ENCODE measurements at places on chromosomes 7 and 10.

GRCh38 chr7:32044739-32045138, 25.5 kb downstream of the PDE1C start:
- DNase-seq, result no peak

DNA sequence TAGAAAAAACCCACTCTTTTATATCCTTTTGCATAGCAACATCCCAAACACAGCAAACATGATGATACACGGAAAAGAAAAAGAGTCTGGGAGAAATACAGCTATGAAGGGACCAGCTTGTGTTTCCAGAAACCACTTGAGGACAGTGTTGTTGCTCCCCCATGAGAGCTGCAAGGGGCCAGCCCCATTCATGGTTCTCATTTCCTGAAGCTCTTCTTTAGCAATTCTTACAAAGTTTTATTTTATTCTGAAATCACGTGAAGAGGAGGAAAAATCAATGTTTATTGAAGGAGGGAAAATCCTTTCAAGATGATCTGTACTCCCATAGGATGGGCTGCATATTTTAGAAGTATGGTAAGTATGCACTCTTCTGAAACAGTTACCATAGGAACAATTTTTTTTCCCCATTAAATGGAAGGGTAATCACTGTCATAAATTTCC, 17.5 kb upstream of the PRTFDC1 start:
- DNase-seq, result no peak

GRCh38 chr10:667096-667495, 22.4 kb downstream of the DIP2C start:
- no peak for DNase-seq

- no peak for DNase-seq
These were observed 253.5 kb downstream of the NSUN6 start for GRCh38 chr10:18397906-18398305.

GRCh38 chr7:29319719-29320521, 125.3 kb downstream of the CHN2 start:
- DNase-seq, result no peak

DNA sequence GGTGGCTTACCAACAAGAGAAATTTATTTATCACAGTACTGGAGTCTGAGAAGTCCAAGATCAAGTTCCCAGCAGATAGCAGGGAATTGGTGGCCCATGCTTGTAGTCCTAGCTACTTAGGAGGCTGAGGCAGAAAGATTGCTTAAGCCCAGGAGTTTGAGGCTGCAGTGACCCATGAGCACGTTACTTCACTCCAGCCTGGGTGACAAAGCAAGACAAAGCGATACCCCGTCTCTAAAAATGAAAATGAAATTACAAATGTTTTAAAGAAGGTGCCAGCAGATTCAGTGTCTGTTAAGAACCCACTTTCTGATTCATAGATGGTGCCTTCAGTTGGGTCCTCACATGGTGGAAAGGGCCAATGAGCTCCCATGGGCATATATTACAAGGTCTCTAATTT, 20.6 kb upstream of the ARHGAP12 start:
- no peak for DNase-seq

DNA sequence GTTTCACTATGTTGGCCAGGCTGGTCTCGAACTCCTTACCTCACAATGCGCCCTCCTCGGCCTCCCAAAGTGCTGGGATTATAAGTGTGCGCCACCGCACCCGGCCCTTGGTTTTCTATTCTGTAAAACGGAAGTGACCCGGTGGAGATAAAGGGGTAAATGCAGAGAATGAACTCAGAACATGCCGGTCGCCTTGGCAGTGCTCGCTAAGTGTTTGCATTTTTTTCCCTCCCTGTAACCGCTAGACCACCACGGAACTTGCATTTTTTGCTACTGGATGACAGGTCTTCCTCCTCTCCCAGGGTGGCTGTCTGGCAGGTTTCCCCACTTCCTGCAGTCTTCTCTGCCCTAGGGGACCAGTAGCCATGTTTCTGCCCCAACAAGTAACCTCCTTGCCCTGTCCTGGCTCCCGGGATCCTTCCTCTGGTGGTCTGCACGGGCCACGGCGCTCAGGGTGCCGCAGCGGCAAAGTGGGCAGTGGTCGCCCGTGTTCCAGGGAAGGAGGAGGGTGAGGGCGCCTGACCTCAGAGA, 18.8 kb upstream of the GNA12 start:
- no peak for DNase-seq

DNA sequence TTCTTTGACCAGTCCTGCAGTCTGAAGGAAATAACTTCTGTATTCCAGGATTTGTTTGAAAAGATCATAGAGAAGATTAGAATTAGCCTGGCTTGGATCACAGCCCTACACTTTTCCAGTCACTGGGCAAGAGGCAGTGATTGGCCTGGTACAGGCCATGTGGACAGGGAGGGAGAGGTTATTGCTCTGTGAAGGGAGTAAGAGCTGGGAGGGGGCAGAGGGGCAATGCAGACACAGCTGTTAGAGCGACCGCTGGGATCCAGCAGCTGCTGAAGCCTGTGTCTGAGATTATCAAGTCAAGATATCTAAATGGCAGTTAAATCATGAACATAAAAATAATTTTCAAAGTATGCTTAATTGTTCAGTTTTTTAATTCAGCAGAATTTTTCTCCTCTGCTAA, 257.3 kb downstream of the SDK1 start:
- DNase-seq, result no peak

DNA sequence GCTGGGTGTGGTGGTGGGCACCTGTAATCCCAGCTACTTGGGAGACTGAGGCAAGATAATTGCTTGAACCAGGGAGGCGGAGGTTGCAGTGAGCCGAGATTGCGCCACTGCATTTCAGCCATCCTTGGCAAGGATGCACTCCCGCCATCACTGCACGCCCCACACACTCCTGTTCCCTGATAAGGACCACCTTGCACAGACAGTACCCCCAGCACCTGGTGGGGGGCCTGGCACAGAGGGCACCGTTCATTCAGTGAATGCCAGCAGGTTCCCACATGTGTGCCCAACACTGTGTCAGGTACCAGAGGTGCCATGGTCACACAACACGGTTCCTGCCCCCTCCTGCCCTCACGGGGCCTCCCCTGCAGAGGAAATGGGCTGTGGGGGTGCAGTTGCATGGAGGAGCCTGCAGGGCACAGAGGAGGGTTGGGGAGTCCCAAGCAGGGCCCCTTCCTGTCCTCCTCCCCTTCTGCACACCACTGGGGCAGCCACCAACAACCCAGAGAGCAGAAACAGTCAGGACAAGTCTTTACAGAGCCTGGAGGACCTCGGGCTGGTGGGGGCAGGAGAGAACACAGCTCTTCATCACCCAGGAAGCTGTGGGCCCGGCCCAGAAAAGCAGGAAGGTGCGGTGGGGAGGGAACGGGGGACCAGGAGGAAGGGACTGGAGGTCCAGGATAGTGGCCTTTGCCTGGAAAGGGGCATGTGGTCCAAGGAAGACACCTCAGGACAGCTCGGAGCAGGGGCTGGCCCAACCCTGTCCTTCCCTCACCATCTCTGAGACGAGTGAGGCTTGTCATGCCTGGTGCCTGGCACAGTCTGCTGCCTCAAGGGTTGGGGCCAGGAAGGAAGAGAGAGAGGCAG, 7.1 kb downstream of the CRYGN start:
- no peak for DNase-seq

DNA sequence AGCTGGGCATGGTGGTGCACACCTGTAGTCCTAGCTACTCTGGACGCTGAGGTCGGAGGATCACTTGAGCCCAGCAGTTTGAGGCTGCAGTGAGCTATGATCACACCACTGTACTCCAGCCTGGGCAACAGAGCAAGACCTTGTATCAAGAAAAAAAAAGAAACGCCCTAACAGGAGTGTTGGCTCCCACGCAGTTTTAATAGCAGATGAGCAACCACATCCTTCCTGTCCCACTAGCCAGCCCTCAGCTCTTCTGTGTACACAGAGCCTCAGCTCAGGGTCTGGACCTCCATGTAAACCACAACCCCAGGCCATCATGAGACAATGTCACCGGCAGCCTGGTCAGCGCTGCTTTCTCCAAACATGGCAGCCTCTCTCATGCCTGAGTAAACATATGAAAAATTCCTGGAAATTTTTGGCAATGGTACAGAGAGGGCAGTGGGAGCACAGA, 108.2 kb downstream of the PIP4K2A start:
- no peak for DNase-seq

- DNase-seq, result no peak
These were observed 82.3 kb downstream of the HTR7 start for GRCh38 chr10:90775351-90776028.

GRCh38 chr7:39624935-39625694, 1.7 kb downstream of the RALA start:
- DNase-seq, result no peak

- no peak for DNase-seq
These were observed 30.6 kb downstream of the RASGEF1A start for GRCh38 chr10:43236176-43236850.

GRCh38 chr7:96344236-96344635, 22.3 kb upstream of the SLC25A13 start:
- no peak for DNase-seq

- DNase-seq, result no peak
These were observed 390.3 kb downstream of the KCNMA1 start for GRCh38 chr10:77247031-77247990.

DNA sequence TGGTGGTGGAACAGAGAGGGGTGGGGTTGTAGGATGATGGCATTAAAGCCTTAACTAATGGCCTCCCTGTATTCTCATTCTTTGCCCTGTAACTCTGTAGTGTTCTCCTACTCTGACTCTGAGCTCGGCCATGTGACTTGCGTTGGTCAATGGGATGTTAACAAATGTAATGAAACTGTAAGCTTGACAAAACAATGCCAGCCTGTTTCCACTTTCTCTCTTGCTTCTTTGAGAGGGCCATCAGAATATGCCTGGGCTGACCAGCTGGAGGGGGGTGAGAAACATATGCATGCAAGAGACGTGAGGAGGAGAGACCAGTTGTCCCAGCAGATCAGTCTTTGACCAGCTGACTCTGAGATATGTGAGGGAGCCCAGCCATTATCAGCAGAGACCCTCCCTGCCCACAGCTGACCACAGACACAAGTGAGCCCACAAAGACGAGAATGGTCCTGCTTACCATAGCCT, 100.6 kb downstream of the ICA1 start:
- no peak for DNase-seq

GRCh38 chr7:75599244-75599781, 107.2 kb downstream of the SPDYE5 start:
- no peak for DNase-seq

DNA sequence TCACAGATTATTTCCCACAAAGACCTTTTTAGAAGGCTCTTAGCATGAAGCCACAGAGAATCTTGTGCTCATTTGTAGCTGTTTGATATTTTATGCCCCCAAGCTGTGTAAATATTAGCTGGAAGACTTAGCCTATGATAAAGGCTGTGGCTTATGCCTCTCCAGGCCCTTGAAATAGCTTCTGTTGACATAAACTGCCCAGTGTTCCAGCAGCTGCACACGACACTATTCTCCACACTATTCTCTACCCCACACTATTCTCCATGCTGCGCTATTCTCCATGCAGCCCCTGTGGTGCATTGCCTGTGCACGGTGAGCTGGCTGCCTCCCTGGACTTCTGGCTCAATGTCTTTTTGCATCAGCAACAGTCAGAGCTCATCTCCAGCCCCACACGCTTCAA, 13.1 kb downstream of the DDC start:
- no peak for DNase-seq

GRCh38 chr7:35463751-35464150, 209.9 kb upstream of the TBX20 start:
- no peak for DNase-seq

DNA sequence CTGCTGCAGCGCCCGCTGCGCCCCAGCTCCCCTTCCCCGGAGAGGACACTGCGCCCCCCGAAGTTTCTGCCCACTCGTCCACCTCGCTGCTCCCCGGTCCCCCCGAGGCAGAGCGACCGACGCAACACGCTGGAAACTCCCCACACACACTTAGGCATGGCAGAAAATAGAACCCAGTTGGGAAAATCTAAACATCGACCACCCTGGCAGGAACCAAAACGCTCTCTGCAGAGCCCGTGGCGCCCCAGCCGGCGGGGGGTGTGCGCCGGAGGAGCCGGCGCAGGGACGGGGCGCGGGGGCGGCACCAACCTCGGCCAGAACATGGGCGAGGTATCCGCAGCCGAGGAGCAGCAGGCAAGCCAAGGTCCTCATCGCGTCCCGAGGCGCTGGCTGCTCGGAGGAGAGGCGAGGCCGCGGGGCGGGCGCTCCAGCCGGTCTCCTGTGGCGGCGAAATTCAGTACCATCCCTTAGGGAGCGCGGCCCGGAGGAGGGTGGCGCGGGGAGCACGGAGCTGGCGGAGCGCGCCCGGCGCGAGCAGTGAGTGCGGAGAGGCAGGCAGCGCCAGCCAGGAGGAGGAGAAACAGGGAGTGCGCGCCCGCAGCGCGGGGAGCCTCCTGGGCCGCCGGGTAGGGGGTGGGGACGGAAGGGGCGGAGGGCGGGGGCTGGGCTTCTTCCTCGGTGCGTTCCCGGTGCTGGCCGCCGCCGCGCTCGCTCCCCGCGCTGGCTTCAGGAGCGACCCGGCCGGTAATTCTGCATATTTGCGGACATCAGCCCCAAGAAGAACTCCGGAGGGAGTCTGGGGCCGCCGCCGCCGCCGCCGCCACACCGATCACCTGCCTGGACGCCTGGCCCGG, 789 bp downstream of the PDGFA start:
- DNase-seq, result no peak

DNA sequence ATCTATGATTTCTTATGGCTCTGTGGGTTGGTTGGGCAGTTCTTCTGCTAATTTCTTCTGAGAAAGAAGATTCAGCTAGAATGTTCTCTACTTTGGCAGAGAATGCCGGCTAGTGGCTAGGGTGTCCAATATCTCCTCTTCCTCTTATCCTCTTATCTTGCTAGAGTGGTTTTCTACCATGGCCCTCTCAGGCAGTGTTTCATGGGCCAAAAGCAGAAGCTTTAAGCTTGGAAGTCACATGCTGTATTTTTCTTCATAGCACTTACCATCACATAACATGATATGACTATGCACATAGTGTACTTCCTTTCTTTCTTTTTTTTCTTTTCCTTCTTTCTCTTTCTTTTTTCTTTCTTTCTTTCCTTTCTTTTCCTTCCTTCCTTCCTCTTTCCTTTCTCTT, 140.0 kb downstream of the ITGB8 start:
- no peak for DNase-seq

DNA sequence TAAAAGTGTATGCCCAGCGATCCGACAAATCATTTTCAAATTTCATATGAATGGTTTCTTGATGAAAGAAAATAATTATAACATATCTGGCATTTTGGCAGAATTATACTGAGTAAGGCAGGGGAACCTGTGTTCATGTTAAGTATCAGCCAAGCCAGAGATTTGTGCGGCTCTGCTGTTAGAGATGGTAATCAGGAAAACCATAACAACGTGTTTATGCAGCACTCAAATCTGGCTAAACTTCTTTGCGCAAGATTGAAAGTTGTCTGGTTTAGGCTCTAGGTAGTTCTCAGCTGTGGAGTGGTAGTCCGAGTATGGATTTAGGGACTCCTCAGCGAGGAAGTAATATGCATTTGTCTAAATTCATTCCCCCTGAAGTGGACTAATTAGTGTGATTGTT, 8.9 kb upstream of the CTBP2 start:
- no peak for DNase-seq

DNA sequence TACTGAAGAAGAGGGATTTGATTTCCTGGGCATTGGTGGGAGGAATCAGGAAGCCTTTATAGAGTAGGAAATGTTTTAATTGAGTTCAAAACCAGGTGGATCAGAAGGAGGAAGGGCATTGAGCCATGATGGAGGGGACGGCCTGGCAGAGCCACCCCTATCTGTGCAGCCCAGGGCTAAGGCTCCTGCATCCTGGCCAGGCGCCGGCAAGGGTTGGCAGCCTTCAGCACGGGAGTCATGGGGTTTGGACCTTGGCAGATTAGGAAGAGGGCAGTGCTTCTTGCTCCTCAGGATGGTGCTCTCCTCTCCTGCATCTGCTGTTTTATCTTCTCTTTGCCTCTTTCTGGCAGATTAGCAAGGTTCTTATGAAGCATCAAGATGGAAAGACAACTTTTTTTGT, 12.5 kb downstream of the ZNF862 start:
- DNase-seq, result no peak

Measured in keratinocyte (primary cell).